A549 treated with Hydrocortisone at 1 μM for 4 hours (cell line): ENCODE measurements at places on chromosomes 6 and 20. TPM values are rescaled to one million over a fixed set of nuclear protein-coding genes. Genes with fewer than 3 reads are reported as not detected.

Gene TRERF1
- total RNA-seq: 5.9 to 8.3 TPM (median 7.7 TPM) in 5 replicates

Gene HTR1B
- total RNA-seq: 0.13 to 0.25 TPM (median 0.18 TPM) in 5 replicates

Gene C20orf204
- 0.23 to 0.52 TPM (median 0.32 TPM) in 5 replicates for total RNA-seq

Gene ZC2HC1B
- total RNA-seq: not detected in 5 replicates

Gene RAET1L
- 0.15 to 0.61 TPM (median 0.35 TPM) in 5 replicates for total RNA-seq

Gene TAPBP
- 35.1 to 42.4 TPM (median 36.9 TPM) in 5 replicates for total RNA-seq

Gene RBM24
- 6.1 to 7.7 TPM (median 6.4 TPM) in 5 replicates for total RNA-seq

Gene TMC2
- not detected in 5 replicates for total RNA-seq

Gene MPIG6B
- not detected in 5 replicates for total RNA-seq

Gene PPDPF
- total RNA-seq: 234 to 352 TPM (median 331 TPM) in 5 replicates

Gene PRDM1
- 4.8 to 7.7 TPM (median 6.3 TPM) in 5 replicates for total RNA-seq

Gene DNAH8
- total RNA-seq: not detected in 5 replicates

Gene MAS1L
- total RNA-seq: not detected in 5 replicates
